ENCODE measurements at places on chromosomes 1 and 21. TPM values are rescaled to one million over a fixed set of nuclear protein-coding genes. Genes with fewer than 3 reads are reported as not detected.

The SHE gene
- polyA plus RNA-seq: not detected

The GPR153 gene
- 5.2 TPM for polyA plus RNA-seq

The SELP gene
- polyA plus RNA-seq: not detected

The GRIK1 gene
- not detected for polyA plus RNA-seq

The GABRD gene
- polyA plus RNA-seq: 0.10 TPM

The LYSMD1 gene
- polyA plus RNA-seq: 5.1 TPM

The SLC25A33 gene
- 5.0 TPM for polyA plus RNA-seq

The ZNF644 gene
- polyA plus RNA-seq: 6.8 TPM

The ATP1A4 gene
- not detected for polyA plus RNA-seq

The PODN gene
- 2.9 TPM for polyA plus RNA-seq

The SCAF4 gene
- 8.5 TPM for polyA plus RNA-seq

The CD1B gene
- polyA plus RNA-seq: not detected

All from SK-N-SH (cell line).